ENCODE measurements at places on chromosomes 1 and 21.

- no peak for DNase-seq
Observed at GRCh38 chr1:201328576-201328975, 45.3 kb downstream of the PKP1 start.

GRCh38 chr1:66925558-66925910 is 744 bp downstream of the MIER1 start:
- no peak for DNase-seq

GRCh38 chr21:30710499-30710898 is 8.1 kb downstream of the KRTAP21-3 start:
- no peak for DNase-seq

DNA sequence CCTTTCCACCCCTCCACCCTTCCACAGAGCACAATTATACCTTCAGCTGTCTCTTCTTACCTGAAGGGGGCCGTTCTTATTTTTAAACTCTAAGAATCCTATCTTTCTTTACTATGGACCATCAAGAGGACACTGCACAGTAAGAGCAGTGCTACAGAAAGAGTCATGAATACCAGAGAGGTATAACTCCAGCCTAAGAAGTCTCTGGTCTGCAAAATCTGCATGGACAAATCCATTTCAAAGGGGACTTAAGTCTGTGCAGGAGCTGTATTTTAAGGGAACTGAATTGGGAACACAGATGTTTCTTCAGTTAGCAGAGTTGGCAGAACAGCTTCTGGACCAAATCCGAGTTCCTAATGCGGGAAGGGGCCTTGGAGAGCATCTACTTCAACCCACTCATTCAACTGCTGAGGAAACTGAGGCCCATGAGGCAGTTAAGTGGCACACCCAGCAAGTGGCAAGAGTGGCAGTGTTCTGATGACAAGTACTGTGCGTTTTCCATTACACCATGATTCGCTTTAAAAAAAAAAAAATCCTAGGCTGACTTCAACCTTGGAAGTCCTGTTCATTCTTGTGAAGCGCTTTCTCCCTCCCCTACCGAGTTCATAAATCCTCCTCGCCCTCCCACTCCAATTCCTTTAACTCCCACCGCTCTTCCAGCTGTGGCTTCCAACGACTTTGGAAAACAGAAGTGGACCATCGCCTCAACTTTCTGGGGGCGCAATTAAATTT is 1.8 kb downstream of the PLPP3 start:
- DNase-seq: no peak

DNA sequence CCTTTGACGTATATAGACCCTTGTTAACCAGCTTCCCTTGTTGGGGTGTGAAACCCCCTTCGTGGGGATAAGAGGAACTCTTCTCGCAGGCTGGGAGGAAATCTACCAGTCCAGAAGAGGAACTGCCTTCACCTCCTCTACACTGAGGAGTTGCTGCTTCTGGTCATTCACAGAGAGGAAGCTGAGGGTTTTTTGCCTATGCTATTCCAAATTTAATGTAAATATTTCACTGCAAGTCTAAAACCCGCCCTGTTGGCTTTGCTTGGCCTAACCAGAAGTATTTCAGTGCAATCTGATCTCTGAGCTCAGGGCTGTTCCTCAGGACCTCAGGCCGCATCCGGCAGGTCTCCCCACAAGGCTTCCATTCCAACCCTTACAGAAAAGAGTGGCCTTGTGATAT is 150.1 kb downstream of the HIVEP3 start:
- DNase-seq: no peak

GRCh38 chr1:20063861-20064292 is 6.1 kb upstream of the PLA2G5 start:
- peak; percentile 45 for DNase-seq

DNA sequence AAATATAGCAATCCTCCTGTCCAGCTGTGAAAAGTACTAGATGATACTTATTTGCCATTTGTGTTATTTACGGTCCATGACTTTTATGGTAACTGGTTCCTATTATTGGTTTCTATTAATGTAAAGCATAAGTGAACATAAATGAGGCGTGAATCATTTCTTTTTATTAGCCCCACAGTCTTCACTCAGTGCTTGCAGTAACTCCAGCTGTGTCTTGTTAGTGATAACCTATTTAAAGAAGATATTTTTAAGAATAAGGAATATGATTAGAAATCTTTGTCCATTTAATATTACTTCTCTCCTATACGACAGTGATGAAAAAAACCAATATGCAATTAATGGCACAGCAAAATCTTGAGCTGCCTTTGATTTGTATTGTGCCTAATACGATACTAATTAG is 149.9 kb downstream of the SPATA17 start:
- no peak for DNase-seq

- no peak for DNase-seq
Observed at GRCh38 chr1:226700861-226701260, 38.2 kb downstream of the ITPKB start.

- peak; percentile 77 for DNase-seq
Observed at GRCh38 chr1:46401964-46402626, 8.0 kb downstream of the FAAH start.

DNA sequence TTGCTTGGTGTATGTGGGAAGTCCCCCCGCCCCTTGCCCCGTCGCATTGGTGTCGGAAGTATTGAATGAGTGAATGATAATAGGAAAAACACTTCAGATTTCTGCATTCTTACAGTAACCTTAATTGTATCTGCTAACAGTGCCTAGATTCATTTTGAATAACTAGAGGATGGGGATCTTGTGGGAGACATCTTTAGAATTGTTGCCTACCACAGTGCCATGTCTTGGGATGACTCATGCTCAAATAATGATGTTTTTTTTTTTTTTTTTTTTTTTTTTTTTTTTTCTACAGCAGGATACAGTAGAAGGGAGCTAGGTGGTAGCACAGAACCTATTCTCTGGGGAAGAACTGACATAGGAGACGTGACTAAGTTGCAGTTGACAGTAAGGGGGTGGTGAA is 237.9 kb downstream of the USP25 start:
- no peak for DNase-seq

DNA sequence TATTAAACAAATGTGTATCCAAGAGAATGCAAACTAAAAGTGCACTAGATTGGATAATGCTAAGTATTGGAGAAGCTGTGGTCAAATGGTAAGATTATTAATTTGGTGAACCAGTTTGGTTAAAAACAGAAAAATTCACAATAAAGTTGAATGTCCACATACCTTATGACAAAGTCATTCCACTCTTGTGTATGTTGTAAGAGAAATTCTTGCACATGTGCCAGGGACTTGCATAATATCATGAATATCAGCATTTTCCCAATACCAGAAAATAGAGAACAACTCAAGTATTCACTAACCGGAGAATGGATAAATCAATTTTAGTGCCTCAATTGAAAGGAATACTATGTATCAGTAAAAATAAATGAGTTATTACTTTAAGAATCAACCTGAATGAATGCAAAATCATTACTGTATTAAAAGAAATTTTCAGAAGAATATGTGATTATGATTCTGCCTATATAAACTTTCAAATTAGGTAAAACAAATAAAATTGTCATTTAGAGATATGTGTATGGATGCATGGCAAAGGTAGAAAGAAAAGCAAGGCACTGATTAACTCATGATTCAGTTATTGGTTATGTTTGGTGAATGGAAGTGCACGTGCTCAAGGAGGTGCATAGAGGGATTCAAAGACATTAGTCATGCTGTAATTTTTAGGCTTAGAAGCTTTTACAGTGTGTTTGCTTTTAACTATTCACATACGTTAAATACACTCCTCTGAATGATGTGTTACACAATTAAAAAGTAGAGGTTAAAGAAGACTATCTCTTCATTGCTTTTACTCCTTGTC is 217.4 kb upstream of the KCNK2 start:
- DNase-seq: no peak

DNA sequence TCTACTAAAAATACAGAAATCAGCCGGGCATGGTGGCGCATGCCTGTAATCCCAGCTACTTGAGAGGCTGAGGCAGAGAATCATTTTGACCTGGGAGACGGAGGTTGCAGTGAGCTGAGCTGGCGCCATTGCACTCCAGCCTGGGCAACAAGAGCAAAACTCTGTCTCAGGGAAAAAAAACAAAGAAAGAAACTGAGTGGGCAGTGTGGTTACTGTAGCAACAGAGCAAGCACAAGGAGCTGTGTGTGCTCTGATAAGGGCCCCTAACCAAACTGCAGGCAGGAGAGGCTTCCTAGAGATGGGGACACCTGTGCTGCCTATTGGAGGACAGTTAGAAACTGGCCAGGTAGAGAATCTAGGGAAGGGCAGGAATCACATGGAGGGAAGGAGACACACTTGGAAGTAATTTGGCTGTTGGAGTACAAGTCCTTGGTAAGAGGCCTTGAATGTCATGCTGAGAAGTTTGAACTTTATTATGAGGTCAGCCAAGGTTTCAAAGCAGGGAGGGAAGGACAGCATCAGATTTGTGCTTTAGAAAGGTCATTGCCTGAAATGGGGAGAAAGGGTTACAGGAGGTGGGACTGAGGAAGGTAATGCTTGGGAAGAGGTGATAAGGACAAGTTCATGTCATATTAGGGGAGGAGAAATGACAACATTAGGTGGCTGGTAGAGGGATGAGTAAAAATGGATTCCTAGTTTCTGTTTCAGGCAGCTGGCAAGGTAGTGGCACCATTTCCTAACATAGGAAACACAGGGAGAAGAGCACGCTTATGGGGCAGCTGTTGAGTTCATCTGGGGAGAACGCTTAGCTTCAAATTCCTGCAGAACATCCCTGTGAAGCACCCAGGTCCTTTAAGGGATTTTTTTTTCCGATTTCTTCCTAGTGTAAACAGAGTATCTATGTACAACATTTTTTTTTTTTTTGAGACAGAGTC is 69.2 kb upstream of the ARTN start:
- no peak for DNase-seq

DNA sequence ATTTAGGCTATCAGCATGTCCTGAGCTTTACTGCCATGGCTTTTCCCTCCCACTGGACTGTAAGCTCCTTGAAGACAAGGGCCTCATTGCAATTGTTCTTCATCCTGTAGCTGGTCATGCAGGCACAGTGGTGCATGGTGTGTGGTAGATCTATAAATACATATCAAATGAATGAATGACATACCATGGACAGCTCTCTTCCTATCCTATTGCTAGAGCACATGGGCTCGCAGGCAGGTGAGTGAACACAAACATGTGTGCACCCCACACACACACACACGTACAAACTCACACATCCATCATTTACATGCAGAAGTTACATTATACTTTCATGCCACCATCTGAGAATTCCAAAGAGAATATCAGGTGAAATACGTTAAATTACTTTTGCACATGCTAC is 172.9 kb upstream of the RUNX1 start:
- DNase-seq: no peak

- DNase-seq: no peak
Observed at GRCh38 chr21:36773117-36773516, 74.2 kb downstream of the SIM2 start.

DNA sequence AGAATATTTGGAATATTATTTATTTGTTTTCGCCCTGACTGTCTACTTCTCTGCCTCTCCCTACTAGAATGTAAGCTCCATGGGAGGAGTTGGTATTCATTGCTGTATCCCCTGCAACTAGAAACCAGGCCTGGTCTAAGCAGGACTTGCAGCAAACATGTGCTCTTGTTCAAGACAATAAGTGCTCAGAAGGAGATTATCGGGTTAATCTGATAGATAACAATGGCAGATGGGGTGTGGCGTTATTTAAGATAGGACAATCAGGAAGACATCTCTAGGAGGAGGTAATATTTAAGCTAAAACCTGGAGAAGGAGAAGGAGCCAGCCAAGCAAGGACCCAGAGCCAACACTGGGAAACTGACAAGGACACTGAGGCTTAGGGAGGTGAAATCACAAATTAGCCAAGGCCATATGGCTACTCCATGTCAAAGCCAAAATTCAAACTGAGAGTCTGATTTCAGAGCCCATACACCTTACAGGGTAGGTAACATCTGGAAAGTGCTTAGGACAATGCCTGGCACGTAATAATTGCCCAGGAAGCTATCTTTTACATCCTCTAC is 41.5 kb downstream of the STYXL2 start:
- DNase-seq: no peak

DNA sequence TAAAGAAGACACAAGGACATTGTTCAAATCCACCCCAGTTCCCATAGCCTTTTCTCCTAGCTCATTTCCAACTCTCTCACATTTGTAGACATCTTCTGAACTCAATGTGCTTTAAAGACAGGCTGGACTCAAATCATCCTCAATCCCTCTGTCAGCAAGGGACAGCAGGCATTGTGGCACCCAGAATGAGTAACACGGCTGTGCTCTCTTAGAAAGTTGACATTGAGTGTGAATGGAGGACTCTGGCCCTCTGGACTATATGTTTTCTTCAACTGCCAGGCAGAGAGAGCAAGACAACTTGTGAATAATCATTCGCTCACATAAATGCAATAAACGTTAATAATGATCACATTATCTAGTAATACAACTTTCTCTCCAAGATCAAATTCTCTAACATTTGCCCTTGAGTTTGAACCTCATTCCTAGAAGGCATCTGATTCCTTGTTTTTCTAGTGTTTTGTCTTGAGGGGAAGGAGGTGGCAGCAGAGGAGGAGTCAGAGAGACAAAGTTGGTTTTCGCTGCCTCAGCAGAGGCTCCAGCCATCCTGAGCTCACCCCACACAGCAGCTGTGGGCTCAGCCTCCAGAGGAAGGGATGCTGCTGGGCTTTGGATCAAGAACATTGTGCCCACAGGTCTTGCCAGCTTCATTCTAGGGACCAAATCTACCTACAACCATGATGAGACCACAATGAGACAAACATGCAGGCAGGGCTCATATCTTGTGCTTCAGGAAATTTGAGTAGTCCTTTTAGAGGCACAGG is 85.1 kb downstream of the BCAR3 start:
- no peak for DNase-seq

- DNase-seq: no peak
Observed at GRCh38 chr1:53992085-53992874, 25.7 kb downstream of the LDLRAD1 start.

DNA sequence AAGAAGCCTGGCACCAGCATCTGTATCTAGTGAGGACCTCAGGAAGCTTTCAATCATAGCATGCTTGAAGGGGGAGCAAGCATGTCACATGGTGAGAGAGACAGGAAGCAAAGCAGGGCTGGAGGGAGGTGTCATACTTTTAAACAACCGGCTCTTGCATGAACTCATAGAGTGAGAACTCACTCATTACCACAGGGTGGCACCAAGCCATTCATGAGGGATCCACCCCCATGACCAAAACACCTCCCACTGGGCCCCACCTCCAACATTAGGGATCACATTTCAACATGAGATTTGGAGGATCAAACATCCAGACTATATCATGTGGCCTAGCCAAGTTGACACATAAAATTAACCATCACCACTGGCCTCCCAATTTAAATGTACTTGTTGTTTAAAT is 125.1 kb upstream of the KCND3 start:
- DNase-seq: no peak

GRCh38 chr1:233132445-233132844 is 163.1 kb downstream of the PCNX2 start:
- DNase-seq: no peak

DNA sequence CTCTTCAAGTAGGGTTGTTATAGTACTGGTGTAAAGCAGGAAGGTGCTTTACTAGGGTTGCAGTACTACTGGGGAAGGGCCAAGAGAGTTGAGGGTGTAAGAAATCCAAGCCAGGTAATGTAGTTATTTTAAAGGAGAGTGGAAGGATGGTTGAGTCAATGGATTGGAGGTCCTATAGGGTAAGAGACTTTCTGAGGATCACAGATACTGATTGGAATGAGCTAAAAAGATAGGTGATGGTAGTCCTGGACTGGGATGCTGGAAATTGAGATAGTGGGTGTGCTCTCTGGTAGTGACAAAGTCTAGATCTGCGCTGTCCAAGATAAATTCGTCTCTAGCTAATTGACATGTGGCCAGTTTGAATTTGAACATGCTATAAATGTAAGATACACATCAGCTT is 7.0 kb downstream of the TXLNA start:
- DNase-seq: no peak

GRCh38 chr1:235022341-235022980 is 106.2 kb downstream of the TOMM20 start:
- no peak for DNase-seq

GRCh38 chr1:87204441-87204840 is 124.2 kb upstream of the LMO4 start:
- DNase-seq: no peak

Measured in non-pigmented ciliary epithelial cell (primary cell).